ENCODE measurements at places on chromosomes 5 and 9.
A peak's percentile ranks its signal among the peaks of the same experiment; 100 is the strongest.

GRCh38 chr9:130971294-130971849 lies 32.3 kb upstream of the FIBCD1 start:
- no peak for DNase-seq

GRCh38 chr9:122377241-122378164 lies 6.7 kb downstream of the PTGS1 start:
- no peak for DNase-seq

DNA sequence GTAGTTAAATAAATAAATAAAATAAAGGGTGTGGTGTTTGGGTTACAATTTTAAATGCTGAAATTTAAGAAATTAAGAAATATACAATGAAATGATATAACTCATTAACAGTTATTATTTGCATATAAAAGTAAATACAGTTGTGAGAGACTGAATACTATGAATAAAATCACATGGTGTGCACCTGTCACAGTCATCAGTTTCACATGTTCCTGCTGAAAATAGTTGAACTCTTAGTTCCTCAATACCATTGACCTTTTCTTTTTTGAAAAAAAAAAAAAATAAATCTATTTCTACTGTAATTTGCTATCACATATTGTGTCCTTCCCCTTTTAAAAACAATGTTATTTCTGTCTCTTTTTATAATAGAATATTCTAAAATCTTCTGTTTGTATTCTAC lies 130.9 kb upstream of the CHD1 start:
- DNase-seq: no peak

- no peak for DNase-seq
These were observed 61.2 kb upstream of the GABRP start for GRCh38 chr5:170722316-170722715.

DNA sequence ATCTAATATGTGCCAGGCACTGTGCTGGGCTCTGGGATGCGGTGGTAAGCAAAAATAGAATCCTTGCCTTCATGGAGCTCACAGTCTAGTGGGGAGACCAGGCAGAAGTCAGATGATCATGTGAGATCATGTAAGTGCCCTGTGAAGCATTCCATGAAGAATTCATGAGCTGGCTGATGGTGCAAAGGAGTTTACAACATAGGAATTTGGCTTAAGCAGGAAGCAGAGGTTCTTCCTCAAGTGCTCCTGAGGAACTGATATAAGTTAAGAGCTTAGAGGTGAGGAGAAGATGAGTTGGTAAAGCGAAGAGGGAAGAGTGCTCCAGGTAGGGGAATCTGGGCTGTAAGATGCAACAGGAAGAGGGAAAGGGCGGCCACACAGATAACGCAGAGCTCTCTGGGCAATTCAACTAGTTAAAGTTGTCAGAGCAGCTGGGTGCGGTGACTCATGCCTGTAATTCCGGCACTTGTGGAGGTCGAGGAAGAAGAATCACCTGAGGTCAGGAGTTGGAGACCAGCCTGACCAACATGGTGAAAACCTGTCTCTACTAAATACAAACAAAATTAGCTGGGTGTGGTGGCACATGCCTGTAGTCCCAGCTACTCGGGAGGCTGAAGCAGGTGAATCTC lies 78.5 kb upstream of the SPATA31D4 start:
- no peak for DNase-seq

GRCh38 chr5:151153766-151154272 lies 3.8 kb downstream of the ANXA6 start:
- DNase-seq: no peak

DNA sequence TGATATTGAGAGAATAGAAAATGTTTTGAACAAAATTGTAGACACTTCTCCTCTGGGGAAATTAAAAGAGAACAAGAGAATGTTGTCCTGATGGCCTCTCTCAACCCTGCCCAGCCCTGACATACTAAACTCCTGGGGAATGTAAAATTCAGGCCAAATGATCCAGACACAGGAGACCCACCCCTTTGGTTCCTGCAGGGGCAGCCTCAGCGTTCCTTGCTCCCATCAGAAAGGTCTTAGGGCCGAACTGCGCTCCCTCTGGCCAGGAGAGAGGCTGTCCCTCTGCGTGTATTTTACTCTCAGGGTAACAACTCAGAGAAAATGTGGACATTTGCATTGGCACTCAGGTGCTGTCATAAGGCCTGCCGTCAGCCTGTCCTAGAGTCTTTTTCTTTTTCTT lies 616.3 kb upstream of the KLF4 start:
- no peak for DNase-seq

DNA sequence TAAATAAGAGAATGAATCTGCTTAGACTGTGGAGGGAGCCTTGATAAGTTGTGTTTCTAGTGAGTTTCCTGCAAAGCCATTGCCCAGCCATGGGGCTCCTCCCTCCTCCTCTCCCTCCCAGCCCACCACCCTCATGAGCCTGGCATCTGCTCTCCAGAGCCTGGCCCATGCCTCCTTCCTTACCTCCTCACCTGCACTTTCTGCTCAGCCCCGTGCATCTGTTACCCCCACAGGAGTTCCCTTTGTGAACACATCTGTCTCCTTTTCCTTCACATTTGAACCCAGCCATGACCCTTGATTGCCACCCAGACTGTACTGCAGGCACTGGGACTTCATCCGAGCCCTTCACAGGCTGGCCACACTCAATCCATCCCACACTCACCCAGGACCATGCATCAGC lies 395.6 kb downstream of the IRX2 start:
- no peak for DNase-seq

- no peak for DNase-seq
These were observed 47.6 kb downstream of the ANGPTL2 start for GRCh38 chr9:127074561-127075548.

GRCh38 chr5:148833925-148834324 lies 7.5 kb downstream of the ADRB2 start:
- no peak for DNase-seq

DNA sequence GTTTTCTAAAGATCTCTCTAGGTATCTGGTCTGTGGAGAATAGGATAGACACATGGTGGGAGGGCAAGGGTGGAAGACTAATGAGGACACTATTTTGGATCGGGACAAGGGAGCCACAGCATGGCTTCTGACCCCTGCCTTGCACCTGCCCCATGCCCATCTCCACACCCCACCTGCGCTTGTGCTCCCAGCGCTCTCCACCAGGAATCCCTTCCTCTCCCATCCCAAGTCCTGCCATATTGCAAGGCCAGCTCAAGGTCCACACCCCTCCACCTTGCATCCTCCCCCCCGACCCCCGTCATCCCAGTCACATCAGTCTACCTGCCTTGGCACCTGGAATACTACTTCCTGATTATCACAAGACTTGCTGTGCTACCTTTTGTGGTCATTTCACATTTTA lies 44.2 kb upstream of the RETREG1 start:
- DNase-seq: no peak

- DNase-seq: no peak
These were observed 201.9 kb upstream of the ISL1 start for GRCh38 chr5:51181208-51181894.

DNA sequence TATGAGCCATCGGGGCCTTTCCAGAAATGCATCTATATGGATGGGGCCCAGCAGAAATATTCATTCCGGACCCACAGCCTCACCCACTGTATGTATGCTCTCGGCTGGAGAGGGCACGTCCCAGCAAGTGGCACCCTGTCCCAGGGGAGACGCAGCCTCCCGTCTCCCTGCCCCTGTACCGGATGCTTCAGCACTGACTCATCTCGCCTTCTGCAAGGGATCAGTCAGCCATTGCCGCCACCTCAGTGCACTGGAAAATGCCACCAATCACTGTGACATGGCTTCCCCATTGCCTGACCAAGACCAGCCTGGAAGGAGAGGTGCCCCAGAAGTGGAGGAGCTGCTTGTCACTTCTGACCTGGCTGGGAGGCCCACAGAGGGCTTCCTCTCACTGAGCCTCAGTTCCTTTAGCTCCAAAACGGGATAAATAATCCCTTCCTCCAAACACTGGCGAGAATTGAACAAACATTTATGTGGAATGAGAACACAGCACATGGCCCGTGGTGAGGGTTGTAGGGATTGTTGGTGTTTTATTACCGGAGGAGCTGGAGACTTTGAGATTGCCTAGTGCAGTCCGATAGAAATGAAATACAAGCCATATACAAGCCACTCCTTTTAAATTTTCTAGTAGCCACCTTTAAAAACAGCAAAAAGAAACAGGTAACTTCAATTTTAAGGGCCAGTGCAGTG lies 43.9 kb upstream of the ORM1 start:
- DNase-seq: no peak

- no peak for DNase-seq
These were observed 3.9 kb downstream of the MXD3 start for GRCh38 chr5:177307544-177308363.

- peak; percentile 40 for DNase-seq
These were observed 196.8 kb upstream of the TRIM32 start for GRCh38 chr9:116490321-116490720.

- DNase-seq: no peak
These were observed 215.5 kb upstream of the RORB start for GRCh38 chr9:74281674-74282073.

GRCh38 chr5:139707445-139708003 lies 59.4 kb downstream of the CXXC5 start:
- no peak for DNase-seq

DNA sequence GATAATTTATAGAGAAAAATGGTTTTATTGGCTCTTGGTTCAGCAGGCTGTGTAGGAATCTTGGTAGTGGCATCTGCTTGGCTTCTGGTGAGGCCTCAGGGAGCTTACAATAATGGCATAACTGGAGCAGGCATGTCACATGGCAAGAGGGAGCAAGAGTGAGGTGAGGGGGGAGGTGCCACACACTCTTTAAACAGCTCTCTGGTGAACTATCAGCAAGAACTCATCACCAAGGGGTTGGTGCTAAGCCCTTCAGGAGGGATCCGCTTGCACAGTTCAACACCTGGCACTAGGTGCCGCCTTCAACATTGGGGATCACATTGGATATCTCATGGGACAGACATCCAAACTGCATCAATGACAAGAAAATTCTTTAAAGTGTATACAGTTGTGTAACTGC lies 10.5 kb downstream of the GPBP1 start:
- DNase-seq: no peak

DNA sequence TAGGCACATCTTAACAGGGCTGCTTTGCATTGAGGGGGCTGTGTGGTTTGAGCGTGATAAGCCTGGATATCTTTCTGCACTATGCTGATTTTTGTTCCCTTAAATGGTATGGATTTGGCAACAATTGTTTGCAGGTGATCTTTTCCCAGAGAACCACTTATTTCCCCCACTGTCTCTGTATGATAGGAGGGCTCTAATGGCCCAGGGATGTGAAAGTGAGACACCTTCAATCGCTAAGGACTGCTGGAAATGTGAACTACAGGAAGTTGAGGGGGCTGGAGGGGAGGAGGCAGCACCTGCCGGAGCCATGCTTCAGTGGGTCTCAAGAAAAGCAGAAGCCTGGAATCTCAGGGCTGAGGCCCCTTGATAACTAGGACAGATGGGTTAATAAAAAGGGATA lies 29.4 kb downstream of the SYK start:
- DNase-seq: no peak

GRCh38 chr9:68714416-68715180 lies 9.6 kb downstream of the PIP5K1B start:
- DNase-seq: no peak

- DNase-seq: no peak
These were observed 20.9 kb downstream of the C9orf57 start for GRCh38 chr9:72039532-72039931.

GRCh38 chr5:38814879-38815278 lies 30.9 kb upstream of the OSMR start:
- no peak for DNase-seq

DNA sequence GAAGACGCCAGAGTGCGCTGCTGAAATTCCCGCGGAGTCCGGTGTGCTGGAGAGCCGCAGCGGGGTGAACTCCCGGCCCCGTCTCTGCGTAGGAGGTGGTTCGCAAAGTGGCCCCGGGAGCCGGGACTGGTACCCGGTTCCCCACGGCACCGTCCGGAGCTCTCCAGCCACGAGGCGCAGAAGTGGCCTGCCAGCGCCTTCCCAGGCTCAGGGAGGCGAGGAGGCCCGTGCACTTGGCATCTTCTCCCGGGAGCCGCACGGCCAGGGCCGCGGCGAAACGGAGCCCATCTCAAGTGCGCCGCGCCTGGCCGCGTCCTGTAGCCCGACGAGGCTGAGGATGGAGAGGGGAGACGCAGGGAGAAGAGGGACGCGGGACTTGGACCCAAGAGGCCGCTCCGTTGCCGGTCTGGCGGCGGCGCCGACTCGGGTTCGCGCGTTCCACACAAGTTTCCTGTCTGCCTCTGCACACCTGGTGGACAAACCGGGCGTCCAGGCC lies 1.1 kb upstream of the IRX1 start:
- no peak for DNase-seq

- no peak for DNase-seq
These were observed 108.7 kb downstream of the JAKMIP2 start for GRCh38 chr5:147673791-147674190.

- no peak for DNase-seq
These were observed 3.3 kb upstream of the EXOC3 start for GRCh38 chr5:439636-440035.

GRCh38 chr9:72334658-72335337 lies 30.2 kb downstream of the ZFAND5 start:
- DNase-seq: no peak

DNA sequence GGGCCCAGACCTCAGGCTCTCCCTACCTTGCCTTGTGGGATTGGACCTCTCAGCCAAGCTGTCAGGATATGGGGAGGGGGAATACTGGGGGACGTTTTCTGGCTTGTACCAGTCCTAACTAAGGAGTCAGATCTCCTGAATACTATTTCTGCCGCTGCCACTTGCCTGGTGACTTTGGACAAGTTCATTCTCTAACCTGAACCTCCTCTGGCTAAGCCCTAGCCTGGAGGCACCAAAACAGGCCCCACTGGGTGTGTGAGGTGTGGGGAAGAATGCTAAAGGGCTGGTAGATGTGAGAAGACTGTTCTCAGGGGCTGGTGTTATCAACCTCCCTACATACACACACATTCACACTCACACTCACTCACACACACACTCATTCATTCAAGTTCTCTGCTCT lies 1.1 kb downstream of the SLC6A7 start:
- DNase-seq: no peak

DNA sequence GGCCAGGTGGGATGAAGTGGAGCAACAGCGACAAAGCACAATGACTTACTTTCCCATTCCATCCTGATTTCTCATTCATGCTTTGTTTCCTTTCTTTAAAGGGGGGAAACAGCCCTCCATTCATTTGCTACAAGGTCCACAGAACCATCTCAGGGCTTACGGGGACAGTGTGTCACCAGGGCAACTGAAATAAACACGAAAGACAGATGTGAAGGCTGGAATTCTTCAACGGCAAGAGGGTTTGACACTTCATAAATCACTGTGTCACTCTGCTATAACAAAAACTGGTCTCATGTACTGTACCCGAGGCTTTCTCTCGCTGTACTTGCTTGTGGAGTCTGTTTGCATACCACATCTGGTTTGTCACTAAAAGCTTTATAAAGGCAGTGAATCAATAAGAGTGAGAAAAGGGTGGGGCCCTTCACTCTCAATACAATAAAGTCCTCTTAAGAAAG lies 150.8 kb downstream of the EFNA5 start:
- no peak for DNase-seq

GRCh38 chr5:172839669-172840431 lies 5.8 kb downstream of the ERGIC1 start:
- DNase-seq: no peak

GRCh38 chr5:164742025-164742424 lies 1236.6 kb downstream of the MAT2B start:
- no peak for DNase-seq
